ENCODE measurements at places on chromosomes 13 and 19.

DNA sequence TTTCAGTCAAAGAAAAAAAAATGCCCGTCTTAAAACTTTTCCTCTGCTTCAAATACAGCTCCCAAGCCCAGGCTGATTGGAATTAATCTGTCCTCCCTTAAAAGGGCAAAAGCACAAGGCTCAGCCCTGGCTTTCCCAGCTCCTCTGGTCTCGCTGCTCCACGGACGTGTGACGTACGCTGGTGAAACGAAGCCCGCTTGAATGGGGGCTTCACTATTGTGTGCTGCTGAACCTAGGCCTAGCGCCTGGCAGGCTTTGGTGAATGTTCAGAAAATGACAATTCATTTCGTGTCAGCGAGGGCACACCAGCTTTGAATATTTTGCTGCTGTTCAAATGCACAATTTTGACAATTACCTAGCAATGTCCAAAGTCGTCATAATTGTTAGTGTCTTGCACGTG lies 615 bp upstream of the ZNF135 start:
- DNase-seq, result no peak

GRCh38 chr19:15159251-15159650 lies 41.5 kb downstream of the NOTCH3 start:
- no peak for DNase-seq

DNA sequence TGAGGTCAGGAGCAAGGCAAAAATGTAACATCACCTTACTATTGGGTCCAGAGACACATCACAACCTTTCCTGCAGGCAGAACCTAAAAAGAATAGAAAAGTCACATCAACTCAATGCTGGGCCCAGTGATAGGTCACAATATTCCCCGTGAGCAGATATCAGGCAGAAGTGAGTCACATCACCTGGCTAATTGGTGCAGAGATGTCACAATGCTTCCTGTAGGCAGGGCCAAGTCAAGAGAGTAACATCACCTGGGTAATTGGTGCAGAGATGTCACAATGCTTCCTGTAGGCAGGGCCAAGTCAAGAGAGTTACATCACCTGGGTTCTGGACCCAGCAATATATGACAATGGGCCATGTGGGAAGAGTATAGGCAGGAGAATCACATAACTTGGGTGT lies 63.4 kb downstream of the ZNF726 start:
- no peak for DNase-seq

- DNase-seq, result no peak
Measured at GRCh38 chr19:17323964-17324332, 10.7 kb downstream of the ANO8 start.

DNA sequence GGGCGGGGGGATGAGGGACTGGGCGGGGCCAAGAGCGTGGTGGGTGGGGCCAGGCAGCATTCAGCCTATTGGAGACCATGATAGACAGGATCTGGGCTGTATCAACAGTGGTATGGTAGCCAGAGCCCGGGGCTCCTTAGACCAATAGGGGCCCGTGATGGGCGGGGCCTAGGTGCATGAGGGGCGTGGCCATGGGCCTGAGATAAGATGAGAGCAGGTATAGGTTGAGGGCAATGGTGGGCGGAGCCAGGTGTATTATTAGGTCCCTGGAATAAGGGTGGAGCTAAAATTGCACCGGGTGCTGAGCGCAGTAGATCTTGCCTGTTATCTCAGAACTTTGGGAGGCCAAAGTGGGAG lies 5.3 kb downstream of the ABCA7 start:
- peak; percentile 55 for DNase-seq

DNA sequence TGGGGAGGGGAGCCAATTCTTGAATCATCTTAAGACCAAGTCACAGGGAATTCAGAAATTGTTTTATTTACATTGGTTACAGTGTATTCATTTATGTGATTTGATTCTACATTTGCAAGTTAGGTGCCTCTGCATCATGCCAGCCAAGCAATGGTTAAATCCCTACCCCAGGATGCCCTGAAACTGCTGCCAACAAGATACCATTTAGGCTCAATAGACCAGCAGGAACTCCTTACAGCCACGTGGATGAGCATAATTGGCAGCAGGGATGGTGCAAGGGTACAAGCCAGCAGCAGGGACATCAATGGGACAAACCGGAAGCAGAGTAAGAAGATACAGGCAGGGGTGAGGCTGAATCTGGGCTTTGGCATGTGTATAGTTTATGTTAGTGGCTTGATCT lies 72.4 kb upstream of the NBEA start:
- DNase-seq, result no peak

GRCh38 chr19:4933528-4933927 lies 24.2 kb downstream of the UHRF1 start:
- no peak for DNase-seq

DNA sequence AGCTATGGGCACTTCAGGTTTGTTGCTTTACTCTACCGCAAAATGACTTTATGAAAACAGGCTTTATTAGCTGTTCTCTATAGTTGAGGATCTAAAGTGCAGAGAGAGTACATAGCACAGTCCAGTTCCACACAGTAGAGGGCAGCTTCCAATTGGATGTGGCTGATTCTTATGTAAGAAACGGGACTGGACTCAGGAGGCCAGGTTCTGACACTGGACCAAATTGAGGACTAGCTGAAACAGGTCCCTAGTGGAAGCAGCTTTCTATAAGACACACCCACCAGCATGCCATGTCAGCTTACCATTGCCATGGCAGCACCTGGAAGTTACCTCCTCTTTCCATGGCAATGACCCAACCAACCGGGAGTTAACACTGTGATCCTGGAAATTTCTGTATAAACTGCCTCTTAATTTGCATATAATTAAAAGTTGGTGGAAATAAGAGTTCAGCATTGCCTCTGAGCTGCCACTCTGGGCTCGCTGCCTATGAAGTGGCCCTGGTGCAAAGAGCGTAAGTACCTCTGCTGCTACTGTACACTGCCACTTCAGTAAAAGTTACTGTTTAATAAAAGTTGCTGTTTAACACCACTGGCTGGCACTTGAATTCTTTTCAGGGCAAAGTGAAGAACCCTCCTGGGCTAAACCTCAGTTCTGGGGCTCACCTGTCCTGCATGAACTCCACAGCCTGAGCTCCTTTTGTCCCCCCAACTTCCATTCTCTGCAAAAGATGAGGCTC lies 211.9 kb upstream of the SLC10A2 start:
- DNase-seq, result no peak

DNA sequence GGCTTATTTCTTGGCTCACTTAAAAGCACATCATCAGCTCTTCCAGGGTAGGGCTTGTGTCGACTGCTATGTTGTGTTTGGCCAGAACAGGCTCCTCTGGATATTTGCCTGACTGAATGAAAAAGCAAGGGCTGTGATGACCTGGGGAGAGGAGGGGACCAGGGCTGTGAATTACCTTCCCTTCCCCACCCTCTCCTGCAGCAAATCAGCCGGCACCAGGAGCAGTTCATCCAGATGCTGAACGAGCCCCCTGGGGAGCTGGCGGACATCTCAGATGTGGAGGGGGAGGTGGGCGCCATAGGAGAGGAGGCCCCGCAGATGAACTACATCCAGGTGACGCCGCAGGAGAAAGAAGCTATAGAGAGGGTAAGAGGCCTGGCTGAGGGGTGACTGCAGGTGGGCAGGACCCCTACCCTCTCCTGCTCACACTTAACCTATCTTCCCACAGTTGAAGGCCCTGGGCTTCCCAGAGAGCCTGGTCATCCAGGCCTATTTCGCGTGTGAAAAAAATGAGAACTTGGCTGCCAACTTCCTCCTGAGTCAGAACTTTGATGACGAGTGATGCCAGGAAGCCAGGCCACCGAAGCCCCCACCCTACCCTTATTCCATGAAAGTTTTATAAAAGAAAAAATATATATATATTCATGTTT lies 4.4 kb downstream of the GADD45GIP1 start:
- DNase-seq, result no peak

DNA sequence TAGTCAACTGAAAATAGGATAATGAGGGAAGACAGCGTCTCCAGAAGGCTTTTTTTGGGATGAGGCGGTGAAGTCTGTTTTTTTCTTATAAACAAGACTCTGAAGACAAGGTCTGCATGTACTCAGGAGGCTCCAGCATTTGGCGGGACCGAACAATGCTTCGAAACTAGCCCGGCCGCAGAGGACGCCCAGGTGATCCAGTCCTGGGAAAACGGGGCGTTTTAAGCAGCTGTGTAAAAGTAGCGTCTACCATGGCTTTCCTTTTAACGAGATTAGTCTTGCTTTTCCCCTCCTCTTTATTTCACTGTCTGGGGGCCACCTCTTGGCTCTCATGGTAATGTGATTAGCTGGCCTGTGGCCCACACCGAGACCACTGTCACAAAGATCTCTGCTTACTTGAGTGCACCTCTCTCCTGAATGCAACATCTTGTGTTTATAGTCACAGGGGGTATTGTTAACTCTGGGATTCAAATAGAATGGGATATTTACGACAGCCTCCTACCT lies 29.4 kb upstream of the GTF3A start:
- no peak for DNase-seq

DNA sequence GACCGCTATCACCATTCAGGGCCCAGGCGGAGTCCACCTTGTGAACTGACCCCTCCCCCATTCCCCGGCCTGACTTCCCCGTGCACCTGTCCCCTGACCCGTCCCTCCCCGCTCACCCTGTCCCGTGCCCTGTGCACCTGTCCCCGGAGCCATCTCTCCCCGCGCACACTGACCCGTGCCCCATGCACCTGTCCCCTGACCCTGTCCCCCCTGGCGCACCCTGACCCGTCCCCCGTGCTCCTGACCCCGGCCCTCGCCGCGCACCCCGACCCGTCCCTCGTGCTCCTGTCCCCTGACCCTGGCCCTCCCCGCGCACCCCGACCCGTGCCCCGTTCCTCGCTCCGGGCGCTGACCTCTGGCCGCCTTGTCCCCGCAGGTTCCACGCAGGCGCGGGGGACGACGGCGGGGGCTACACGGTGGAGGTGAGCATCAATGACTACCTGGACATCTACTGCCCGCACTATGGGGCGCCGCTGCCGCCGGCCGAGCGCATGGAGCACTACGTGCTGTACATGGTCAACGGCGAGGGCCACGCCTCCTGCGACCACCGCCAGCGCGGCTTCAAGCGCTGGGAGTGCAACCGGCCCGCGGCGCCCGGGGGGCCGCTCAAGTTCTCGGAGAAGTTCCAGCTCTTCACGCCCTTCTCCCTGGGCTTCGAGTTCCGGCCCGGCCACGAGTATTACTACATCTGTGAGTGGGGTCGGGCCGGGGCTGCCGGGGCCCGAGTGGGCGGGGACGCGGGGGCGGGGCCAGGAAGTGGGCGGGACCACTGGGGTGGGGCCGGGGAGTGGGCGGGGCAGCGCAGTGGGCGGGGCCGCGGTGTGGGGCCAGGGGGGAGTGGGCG lies 9.7 kb downstream of the EFNA2 start:
- DNase-seq, result no peak

DNA sequence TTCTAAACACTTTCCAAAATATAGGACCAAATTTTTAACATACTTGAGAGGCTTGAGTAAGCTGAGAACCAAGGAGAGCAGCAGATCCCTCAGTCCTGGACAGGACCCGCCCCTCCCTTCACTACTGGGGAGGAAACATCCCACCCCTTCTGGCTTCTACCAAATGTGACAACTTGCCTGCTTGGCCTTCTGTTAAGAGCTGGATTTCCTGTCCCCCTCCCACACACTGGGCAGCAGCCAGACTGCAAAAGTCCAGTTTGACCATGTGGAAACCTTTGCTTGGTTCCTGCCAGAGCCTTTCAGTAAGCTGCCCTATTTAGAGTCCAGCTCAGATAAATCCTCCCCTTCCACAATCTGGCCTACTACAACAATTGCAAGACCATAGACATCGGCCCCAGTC lies 84.3 kb downstream of the FGF14 start:
- DNase-seq, result no peak

All from CD4-positive, alpha-beta T cell treated with Interleukin-2 at 100 ng/mL for 4 hours (primary cell).